ENCODE measurements at places on chromosomes 12 and 14.

- no peak for DNase-seq
These were observed 237.2 kb upstream of the SYT10 start for GRCh38 chr12:33676866-33677265.

GRCh38 chr12:42728770-42729534, 139.4 kb upstream of the PRICKLE1 start:
- DNase-seq = no peak

DNA sequence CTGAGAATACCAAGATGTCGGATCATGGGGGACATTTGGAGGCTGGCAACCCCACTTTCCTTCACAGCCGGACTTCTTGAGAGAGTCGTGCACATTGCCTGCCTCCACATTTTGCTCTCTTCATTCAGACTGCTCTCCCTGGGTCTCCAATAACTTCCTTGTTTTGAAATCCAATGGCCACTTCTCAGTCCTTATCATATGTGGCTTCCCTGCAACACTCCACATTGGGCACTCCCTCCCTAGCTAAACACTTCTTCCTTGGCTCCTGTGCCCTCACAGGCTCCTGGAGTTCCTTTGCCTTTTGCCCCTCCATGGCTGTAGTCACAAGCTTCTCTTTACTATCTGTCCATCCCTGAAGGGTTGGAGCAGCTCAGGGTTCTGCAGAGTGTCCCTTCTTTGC, 30.1 kb downstream of the NPC2 start:
- no peak for DNase-seq

DNA sequence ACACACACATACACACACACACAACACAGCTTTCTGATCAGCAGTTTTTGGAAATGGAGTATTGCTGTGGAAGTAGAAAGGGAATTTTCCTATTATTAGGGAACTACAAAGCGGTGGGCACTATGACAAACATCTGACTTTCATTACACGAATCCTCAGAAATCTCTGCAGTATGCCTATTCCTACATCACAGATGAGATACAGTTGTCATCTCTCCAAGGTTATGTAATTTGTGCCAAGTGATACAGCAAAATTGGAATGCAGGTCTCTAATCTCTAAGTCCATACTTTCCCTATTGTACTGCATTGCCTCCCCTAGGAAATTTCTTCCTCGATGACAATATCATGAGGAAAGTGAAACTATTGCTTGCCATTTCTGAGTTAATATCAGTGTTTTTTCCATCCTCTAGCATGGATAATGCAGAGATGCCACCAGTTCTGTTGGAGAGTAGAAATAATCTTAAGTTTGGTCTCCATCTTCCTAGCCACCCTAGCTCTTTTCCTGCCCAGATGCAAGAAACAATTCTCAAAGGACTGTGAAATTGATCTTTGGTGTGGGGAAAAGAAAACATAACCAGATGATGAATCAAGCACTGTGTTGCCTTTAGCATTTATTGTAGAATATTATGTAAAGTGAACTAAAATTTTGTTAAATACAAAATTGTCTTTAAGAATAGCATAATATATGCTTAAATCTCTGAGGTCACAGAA, 94.7 kb downstream of the ERGIC2 start:
- no peak for DNase-seq

DNA sequence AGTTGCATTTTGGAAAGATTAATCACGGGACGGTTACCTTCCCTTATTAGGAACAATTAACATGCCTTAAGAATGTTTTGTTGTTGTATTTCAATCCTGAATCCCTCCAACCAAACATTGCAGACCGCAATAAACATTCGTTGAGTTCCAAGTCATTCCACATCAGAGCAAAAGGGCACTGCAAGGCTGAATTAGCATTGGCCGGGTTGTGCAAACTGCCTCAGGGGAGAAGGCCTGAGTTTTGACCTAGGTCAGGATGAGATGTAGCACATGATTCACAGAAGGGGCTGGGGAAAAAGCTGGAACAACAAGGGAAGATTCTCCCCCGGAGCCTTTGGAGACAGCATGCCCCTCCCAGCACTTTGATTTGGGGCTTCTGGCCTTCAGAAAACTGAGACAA, 82.1 kb upstream of the BDKRB2 start:
- DNase-seq = no peak

All from T-helper 17 cell (primary cell).